DMS53 (cell line): ENCODE measurements at places on chromosomes 1 and 21.

DNA sequence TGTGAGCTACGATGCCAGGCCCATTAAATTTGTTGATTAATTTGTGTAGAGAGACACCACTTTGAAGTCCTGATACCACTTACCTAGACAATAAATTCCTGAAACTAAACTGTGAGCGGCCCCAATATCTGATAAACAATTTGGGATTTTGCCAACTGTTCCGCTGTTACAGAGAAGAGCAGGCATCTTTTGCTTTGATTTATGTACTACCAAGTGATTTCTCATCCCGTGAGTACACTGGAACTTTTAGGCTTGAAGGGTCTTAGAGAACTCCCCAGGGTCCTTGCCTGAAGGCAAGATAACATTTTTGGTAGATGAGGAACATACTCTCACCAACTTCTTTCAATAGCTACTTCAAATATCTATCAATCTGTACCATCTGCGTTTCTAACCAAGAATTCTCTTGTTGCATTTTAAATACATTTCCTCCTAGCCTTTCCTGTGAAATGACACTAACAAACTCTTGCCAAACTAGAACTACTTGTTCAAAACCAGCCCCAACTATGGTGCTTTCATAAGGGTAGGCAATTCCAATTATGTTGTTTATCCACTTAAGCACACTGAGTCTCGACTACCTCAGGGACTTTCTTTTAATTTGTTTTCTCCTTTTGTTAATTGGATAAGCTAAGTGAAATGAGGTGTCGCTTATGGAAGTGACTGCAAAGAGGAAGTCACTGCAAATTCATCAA is 23.2 kb upstream of the SLC30A1 start:
- DNase-seq: no peak

DNA sequence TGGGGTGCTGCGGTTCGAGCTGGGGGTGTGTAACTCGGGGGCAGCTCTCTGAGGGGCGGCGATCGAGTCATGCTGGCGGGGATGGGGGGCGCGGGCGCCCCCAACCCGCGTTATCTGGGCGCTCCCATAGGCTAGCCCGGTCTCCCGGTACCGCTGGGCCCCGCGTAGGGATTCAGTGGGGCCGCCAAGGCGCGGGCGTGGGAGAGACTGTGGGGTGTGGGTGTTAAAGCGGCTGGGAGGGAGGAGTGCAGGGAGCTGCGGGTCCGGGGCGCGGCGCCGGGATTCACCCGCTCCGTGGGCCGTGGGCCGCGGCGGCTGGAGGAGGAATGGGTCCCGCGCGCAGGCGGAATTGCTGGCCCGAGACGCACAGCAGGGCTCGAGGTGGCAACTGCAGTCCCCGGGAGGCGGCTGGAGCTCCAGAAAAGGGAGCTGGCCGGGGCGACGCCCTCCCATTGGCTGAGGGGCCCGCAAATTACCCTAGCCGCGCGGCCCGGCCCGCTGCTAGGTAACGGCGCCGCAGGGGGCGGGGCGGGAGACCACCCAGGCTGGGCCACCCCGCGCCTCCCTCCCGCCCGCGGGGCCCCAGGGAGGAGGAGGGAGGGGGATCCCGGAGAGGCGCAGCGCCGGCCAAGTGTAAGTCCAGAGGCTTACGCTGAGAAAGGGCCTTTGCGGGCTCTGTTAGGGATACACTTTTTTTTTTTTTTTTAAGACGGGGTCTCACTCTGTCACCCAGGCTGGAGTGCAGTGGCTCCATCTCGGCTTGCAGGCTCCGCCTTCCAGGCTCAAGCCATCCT is at the start of gene PTCH2:
PTCH2 (minus strand) TSS at position 392 of the 794 bp plus-strand sequence; CDS start at position 71, 321 bp downstream.
- DNase-seq: peak; percentile 75

DNA sequence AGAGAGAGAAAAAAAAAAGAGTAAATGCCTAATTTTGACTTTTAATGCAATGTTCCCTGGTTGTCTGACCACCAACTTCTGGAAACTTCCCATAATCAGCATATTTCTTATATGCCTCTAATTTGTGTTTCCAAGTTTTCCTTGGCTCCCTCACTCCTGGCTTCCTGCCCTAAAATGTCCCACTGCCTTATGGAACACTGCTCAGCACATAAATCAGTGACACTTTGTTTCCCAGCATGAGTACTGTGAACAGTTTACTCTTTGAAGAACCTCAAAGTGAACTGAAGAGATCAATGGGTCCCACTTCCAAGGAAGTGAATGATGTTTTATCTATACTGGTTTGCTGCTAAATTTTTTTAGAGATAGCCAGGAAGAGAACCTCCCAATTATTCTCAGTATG is 271.3 kb upstream of the PRMT6 start:
- no peak for DNase-seq

DNA sequence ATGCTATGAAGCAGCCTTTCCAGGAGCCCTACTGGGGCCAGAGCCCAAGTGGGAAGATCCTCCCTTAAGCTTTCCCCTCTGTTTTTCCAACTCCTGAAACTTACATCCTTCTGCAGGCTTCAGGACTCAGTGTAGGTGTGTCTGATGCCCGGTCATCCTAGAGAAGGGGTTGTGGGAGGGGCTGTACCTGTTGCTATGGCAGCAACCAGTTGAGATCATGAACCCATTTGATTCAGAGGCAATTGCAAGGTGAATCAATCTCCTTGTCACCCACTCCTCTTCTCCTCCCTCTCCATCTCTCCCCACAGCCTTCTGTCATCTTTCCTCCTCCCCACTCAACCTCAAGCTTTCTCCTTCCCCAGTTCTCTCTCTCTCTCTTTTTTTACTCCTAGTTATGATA is 151.8 kb downstream of the CACNA1E start:
- peak; percentile 13 for DNase-seq

GRCh38 chr1:46550751-46551231 is 656 bp downstream of the KNCN start:
- no peak for DNase-seq

- DNase-seq: no peak
These were observed 49.2 kb downstream of the VPS13D start for GRCh38 chr1:12279003-12279402.

DNA sequence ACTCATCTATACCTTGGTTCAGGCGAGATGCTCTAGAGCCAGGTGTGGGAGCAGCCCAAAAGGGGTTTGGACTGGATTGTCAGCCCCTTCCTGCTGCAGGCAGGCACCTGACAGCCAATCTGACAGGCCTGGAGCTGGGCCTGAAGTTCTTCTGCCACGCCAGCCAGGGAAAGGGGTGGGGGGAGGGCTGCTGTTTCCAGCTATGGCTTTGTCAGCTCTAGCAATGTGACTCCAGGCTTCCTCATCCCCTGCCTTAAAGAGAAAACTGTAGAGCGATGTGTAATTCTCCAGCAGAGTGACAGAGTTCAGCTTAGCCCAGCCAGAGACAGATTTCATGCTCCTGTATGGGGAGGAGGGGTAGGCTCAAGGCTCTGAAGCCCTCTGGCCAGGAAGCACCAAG is 30.3 kb downstream of the WNT4 start:
- DNase-seq: no peak

DNA sequence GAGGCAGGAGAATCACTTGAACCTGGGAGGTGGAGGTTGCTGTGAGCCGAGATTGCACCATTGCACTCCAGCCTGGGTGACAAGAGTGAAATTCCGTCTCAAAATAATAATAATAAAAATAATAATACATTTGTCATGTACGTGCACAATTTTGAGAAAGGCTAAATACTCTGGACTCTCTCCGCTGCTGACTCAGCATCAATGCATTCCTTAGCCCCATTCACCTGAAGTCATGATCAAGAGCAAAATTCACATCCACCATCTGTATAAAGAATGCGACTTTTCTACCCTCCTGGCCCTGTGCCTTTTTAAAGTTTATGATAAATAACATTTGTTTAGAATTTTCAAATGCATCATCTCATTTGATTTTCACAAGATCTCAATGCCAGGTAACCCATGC is 35.5 kb upstream of the MAP1LC3C start:
- no peak for DNase-seq

- DNase-seq: no peak
These were observed 4.4 kb downstream of the B3GALT2 start for GRCh38 chr1:193181985-193182384.

DNA sequence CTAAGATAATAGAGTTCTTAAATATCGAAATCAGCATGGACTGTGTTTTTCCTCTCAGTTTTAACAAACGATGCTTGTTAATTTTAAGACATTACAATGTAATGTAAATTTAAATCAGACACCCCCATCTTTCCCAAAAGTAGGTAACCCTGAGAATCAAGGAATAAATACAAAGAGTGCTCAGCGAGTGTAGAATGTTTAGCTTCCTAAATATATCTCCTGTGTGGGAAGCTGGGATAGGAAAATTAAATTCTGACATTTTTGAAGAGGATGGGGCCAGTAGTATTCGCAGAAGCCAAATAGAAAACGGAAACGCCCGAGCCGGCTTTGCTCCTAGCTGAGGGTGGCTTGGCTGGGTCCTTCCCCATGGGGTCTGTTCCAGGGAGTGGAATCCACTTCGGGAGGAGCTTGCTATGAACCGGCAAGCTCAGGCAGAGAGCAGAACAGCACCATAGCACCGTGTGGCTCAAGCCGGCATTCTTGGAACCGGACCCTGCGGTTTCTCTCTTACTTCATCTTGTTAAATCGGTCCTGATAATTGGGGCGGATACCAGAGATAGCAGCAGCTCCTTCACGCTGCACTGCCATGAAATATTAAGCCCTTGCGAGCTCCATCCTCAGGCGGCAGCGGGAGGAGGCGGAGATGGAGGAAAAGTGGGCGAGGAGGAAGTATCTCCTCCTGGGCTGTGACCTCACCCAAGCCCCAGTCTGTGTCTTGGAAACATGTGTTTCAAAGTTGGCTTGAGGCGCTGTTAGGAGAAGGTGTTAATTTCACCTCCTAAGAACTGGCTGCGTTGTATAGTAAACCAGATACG is 24.9 kb downstream of the MAP3K7CL start:
- DNase-seq: no peak

DNA sequence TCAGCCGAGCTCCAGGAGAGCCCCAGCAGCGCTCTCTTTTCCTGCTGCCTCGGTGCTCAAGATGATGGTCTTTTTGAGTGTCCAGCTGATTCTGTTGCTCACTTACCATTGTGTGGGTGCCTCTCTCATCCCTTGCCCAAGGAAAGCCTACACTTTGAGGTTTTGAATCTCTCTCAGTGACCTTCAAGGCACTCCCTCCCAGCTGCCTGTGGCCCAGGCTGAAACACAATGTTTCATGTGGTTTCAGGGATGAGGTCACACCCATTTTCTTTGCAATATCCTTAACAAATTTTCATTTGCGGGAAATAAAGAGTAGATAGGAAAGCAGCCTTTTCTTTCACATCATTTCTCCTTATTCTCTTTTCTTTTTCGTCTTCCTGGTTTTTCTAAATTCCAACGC is 12.6 kb upstream of the MRPS14 start:
- DNase-seq: no peak

- DNase-seq: peak; percentile 36
These were observed 127.0 kb downstream of the CRB1 start for GRCh38 chr1:197394831-197395608.

GRCh38 chr1:219806642-219807041 is 121.7 kb downstream of the SLC30A10 start:
- no peak for DNase-seq

DNA sequence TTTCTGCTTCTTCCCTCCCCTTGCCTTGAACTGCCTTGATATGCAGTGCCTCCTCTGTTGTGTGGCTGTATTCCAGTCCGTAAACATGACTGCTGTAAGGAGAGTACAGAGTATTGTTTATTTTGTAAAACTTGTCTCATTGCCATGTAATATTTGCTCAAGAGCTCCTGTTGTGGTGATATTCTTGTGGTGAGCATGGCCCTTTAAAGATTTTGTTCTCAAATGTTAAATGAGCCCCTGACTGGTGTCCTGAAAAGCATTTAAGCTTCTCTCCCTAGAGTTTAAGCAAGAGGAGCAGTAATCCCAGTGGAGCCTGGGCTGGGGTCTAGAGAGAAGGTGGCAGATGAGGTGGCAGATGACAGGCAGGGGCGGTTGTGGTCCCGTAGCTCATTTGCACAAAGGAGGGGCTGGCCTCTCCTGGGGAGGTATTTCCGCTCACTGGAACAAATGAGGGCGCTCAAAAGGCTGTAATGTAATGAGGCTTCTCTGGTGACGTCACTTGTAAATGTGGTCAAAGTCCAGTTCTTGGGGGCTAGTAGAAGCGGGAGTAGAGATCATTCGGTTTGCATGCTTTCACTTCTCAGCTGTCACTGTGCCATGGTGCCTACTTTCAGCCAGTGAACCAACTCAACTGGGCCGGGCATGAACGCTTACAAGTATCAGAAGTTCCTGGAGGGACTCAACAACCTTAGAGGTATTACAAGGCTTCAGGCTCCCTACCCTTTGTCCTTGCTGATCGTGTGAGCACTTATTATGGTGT is 46.0 kb upstream of the MACF1 start:
- DNase-seq: peak; percentile 98

GRCh38 chr1:165056914-165057313 is 299.6 kb downstream of the LMX1A start:
- peak; percentile 24 for DNase-seq

- no peak for DNase-seq
These were observed 124.5 kb downstream of the IGSF21 start for GRCh38 chr1:18232052-18232451.

DNA sequence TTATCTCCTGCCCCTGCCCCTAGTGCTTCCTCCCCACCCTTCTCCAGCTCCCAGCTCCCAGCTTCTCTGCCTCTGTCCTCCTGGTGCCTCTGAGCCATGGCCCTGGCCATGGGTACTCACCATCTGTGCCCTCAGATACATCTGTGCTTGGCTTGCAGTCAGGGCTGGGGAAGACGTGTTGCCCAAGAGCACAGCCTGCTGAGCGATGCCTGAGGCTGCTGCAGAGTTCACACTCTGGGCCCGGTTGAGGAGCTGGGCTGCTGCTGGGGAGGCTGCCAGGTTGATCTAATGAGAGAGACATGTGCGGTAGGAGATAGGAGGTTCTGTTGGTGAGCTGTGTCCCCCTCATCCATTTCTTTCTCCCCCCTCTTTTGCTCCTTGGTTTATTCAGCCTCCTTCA is 49.4 kb upstream of the A3GALT2 start:
- no peak for DNase-seq

DNA sequence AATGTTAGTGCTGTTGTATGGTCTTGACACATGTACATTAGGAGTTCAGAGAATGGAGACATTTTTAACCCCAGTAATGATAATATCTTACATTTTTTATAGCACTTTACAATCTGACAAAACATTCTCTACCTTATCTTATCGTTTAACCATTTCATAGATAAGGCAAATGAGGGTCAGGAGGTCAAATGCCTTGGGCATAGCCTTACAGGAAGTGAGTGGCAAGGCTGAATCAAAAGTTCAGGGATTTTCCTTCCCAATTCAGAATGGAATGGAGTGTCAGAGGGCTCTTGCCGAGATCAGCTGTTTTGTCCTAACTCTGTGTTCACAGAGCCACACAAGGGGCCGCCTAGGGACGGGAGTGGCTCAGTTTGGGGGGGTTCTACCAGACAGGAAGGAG is 57.6 kb upstream of the AK4 start:
- DNase-seq: no peak

GRCh38 chr1:39755965-39756659 is 15.0 kb downstream of the OXCT2 start:
- DNase-seq: peak; percentile 41
